CD4-positive, alpha-beta T cell treated with Interleukin-10 for 1 hour (primary cell): ENCODE measurements at places on chromosomes 3 and 15.

DNA sequence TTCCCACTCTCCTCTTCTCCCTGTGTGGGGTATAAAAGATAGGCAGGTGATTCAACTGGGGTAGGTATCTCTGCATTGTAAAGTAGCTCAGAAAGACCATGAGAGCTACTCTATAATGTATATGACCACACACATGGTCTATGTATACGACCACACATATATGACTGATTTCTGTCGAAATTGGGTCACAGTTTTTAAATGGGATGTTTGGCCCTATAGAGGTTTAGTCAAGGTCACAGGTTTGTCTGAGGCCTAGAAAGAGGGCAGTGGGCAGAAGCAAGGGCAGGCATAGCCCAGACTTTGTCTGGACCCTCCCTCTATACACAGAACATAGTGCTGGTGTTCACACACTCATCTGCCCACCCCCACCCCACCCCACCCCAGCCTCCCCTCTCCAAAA is 4.4 kb downstream of the LAMP3 start:
- DNase-seq: no peak

GRCh38 chr3:72995337-72995736 is 1.3 kb upstream of the PPP4R2 start:
- no peak for DNase-seq

DNA sequence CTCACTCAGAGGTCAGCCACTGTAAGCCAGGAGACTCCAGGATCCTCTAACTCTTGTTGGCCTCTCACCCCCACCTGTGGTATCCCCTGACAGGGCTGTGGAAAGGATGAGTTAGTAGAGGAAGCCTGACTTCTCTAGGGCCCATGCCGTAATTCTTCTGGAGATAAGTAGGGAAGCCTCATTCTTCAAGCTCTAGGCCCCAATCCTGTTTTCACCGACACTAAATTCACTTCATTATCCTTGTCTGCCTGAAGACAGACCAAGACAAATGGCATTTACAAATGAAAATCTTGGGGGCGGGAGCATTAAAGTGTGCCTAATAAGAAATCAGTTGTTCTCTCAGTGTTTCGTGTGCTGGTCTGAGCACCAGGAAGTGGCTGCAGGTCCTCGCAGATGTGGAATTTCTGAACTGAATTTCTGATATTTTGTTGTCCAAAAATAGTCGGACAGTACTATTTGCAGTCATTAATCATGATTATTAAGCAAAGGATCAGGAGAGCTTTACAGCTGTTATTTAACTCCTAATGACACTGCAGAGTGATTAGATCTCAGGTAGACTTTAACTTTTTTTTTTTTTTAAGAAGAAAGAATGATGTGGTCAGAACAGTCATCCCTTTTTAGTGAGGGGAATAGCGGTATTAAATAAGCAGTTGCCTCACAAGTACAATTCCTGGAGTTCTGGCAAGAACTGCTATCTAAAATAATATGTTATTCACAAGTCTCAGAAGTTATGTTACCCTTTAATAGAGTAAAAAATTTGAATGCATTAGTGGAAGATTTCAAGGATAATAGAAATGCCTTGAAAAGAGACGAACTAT is 58.4 kb downstream of the RBMS3 start:
- DNase-seq: no peak

DNA sequence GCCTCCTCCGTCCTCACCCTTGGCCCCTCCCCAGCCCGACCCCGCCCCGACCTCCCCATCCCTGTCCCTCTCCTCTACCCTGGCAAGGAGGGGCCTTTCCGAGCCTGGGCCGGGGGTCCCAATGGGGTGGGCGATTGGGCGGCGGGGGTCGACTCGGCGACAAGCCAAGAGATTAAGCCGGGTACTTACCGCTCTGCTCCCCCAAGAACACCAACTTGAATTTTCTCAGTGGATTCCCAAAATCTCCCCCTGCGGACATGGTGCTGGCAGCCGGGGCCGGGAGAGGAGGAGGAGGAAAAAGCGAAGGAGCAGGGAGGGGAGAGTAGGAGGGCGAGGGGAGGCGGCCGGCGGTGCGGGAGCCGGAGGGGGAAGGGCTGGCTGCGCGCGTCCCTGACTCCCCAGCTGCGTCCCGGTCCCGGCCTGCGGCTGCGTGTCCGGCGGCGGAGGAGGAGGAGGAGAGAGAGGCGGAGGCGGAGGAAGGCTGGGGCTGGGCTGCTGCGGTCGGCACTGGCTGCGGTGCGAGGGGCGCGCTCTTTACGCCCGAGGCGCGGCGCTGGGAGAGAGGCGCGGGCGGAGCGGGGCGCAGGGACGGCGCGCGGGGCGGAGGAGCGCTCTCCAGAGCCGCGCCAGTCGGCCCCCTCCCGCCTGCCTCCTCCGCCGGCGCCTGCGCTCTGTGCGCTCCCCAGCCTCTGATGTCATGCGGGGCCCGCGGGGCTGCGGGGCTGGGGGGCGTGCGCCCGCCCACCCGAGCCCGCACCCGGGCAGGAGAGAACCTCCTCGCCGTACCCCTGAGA is at the start of gene RAB6B:
Gene RAB6B, minus strand, starts transcription at position 675 of the 794 bp plus-strand sequence. Its CDS starts 416 bp downstream, at position 259.
- no peak for DNase-seq

- no peak for DNase-seq
Measured at GRCh38 chr15:50280271-50280670, 14.7 kb upstream of the HDC start.

DNA sequence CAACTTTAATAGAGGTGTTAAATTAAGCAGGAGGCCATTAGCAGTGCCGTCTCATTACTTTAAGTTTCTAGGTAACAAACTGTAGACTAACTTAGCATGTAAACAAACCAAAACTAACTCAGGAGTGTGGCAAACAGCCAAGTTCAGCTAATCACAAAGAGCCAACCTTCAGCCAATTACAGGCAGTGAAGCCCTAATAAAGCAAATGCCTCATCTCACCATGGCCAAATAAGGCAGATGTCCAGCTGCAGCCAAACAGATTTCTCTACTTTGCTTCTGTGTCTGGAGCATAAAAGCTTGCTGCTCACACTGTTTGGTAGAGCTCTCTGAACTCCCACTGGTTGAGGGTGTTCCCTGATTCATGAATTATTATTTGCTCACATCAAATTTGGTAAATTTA is 835.4 kb upstream of the GBE1 start:
- no peak for DNase-seq

GRCh38 chr15:90071220-90071807 is 31.0 kb downstream of the IDH2 start:
- DNase-seq: peak; percentile 84

DNA sequence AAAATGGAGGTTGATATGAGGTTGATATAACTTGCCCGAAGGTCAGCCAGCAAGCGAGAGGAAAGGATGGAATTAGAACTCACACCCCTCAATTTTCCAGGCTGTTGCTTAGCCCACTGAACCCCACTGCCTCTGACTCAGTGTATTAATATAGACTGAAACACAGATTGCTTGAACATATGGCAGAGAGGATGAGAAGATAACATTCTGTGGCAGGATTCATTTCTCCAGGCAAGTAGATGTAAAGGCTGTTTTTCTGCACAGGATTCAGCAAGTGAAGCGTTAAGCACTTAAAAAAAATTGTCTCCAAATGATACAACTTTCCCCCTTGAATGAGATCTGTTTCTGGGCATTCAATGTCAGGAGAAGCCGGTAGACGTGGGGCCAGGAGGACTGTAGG is 335.2 kb downstream of the GAP43 start:
- DNase-seq: no peak

DNA sequence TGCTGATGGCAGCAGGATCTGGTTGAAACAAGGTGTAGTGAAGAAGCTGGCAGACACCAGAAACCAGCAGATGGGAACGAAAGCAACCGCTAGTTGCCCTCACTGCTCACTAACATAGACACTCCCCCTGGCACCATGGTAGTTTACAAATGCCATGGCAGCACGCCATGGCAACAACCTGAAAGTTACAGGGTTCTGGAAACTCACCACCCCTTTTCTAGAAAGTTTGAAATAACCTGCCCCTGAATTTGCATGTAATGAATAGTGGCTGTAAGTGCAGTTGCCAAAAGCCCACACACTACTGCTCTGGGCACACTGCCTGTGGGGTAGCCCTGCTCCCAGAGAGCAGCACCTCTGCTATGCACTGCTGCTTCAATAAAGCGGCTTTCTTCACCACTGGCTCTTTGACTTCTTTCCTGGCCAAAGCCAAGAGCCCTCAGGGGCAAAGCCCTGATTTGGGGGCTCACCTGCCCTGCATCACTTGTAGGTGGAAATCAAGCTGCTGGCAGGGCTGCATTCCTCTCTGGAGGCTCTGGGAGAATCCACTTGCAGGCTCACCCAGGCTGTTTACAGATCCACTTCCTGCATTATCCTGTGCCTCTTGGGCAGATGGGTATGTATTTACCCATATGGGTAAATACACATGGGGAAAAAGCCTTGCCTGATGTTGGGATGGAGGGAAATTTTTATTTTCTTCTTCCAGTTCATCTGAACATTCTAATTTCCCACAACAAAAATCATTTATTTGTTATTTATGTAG is 2.0 kb upstream of the GP9 start:
- DNase-seq: peak; percentile 30

- no peak for DNase-seq
Measured at GRCh38 chr3:152356870-152357276, 88.1 kb downstream of the MBNL1 start.

DNA sequence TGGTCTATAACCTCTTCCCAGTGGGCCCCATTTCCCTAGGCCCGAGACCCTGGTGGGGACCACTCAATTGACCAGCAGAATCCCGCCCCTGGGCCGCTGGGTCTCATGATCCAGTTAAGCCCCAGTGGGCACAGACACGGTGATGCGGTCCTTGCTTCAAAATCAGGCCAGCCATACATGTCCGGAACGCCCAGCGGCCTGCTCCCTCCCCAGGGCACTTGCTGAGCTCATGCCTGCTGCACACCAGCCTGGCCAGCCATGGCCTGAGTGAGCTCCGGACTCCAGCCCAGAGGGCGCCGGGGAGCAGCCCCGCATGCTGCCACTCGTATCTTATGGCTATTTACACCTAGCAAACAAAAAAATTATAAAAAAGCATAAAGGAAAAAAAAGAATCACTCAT is 34.4 kb upstream of the IQSEC1 start:
- DNase-seq: no peak

DNA sequence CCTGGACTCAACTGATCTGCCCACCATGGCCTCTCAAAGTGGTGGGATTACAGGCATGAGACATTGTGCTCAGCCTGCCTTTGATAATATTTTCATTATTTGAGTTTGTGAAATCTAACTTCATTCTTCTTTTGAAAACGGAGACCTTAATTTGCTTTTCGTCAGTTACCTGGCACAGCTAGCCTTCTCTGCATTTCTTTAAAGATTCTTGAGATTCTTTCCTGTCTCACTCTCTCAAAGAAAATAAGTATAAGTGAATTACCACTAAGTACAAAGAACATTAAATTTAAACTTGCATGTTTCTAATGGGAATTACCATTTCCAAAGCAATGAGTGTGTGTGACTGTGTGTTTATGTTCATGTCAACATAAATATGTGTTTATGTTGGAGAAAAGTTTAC is 187.9 kb downstream of the NFKBIZ start:
- no peak for DNase-seq

DNA sequence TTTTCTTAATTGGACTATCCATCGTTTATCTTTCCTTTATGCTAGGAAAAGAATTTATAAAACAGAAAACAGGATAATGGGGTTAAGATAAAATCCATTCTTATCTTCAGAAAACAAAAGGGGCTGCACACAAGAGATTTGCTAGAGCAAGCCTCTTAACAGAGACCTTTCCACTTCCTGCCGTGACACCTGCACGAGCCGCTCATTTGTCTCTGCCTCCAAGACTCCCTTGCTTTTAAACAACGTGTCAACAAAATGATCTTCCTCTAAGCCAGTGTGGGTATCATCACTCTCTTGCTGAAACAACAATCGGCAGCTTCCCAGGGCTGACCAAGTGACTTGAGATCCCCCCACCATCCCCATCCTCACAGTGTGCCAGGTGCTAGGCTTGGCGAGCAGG is 33.1 kb downstream of the GABRB3 start:
- no peak for DNase-seq

DNA sequence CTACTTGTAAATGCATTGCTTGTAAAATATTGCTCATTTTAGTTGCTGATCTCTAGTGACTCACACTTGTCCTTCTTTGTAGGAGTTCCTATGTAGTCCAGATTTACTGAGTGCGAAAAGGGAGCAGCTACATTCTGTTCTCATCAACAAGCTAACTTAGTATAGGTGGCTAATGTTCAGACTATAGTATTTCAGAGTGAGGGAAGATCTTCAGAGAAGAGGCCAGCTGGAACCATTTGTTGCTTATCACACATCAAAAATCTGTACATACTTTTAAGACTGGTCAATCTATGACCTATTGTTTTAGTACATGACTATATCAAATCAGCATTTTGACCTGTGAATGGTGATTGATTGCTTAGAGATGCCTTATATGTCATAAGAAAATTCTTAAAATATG is 71.3 kb upstream of the THSD4 start:
- no peak for DNase-seq

DNA sequence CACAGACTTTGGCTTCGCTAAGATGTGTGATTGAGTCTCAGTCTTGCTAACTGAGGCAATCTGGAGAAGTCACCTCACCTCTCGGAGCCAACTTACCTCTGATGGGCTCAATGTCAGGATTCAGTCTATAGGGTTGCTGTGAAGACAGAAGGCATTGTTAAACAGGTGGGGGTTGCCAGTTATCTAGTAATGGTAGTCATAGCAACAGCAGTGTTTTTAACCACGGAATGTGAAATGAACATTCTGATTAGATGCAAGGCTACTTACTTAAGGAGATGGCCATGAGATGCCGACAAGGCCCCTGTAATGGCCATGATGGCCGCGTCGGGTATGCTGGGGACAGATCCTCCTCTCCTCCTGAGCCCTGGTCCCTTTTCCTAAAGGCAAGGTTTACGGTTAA is 243.1 kb downstream of the GABRG3 start:
- no peak for DNase-seq

- no peak for DNase-seq
Measured at GRCh38 chr3:150733936-150734794, 28.8 kb downstream of the SIAH2 start.

DNA sequence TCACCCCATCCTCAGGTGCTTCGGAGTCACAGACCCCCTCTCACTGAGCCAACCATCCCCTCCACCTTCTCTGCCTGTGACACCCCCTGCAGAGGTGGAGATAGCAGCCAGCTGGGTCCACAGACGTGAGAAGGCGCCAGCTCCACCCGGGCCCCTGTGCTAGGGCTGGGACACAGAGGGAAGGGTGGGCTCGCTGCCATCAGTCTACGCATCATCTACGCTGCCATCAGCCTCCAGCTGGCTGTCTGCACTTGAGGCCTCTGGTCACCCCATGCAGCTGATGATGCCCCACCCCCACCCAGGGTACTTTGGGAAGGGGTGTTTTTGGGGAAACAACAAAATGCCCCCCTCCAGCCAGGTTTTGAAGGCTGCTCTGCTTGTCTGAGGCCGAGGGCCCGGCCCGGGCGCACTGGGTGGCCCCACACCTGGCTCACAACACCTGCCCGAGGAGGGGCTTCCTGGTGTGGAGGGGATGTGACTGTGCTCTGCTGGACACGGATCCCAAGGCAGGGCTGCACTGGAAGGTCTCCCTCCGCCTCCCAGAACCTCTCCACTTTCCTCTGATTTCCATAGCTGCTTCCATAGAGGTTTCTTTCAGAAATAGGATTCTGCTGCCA is 163.4 kb upstream of the IQSEC1 start:
- DNase-seq: no peak

DNA sequence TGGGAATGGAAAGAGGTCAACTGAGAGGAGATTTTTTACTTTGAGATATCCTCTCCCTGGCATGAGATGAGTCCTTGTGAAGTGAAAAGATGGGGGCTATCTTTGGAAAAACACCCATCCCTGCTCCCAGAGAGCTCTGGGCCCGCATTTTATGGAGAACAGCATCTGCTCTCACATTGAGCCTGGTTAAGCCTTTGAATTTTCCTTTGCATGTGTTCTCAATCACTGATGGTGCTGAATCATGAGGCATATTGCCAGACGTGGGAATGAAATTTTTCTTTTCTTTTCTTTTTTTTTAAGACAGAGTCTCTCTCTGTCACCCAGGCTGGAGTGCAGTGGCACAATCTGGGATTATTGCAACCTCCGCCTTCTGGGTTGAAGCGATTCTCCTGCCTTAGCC is 24.4 kb downstream of the TMEM45A start:
- no peak for DNase-seq
